ENCODE measurements at places on chromosomes 7 and 10.

- no peak for DNase-seq
These were observed 141.1 kb downstream of the GRM3 start for GRCh38 chr7:86784765-86785164.

- DNase-seq: no peak
These were observed 150.4 kb upstream of the CHRM2 start for GRCh38 chr7:136717910-136718557.

DNA sequence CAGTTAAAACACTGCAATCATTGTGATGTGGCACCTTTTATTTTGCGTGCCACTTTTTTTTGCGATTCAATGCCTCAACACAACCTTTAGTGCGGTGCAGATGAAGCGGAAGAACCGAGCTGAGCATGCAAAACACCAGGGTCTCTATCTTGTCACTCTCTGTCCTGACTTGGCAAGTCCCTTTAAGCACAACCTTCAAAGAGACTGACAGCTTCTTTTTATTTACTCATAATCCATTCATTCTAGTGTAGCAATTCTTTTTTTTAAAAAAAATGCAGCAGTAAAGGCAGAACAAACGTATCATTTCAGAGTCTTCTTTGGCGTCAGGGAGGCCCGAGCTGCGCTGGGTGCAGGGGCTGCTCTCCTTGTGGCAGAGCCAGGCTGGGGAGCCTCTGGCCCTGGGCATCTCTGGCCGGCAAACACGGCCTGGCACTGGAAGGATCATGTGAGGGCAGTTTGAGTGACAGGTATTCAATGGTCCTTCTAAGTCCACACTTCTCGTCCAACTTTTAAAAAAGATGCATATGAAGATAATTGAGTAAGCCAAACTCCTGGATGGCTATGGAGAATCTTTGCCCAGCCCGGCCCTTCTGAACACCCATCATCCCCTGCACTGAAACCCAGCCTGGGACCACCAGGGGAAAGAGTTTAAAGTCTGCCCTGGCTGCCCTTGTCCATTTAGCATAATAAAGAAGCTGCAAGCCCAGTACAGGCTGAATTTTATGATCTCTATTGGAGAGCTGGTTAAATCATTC is 3.9 kb downstream of the PTF1A start:
- no peak for DNase-seq

DNA sequence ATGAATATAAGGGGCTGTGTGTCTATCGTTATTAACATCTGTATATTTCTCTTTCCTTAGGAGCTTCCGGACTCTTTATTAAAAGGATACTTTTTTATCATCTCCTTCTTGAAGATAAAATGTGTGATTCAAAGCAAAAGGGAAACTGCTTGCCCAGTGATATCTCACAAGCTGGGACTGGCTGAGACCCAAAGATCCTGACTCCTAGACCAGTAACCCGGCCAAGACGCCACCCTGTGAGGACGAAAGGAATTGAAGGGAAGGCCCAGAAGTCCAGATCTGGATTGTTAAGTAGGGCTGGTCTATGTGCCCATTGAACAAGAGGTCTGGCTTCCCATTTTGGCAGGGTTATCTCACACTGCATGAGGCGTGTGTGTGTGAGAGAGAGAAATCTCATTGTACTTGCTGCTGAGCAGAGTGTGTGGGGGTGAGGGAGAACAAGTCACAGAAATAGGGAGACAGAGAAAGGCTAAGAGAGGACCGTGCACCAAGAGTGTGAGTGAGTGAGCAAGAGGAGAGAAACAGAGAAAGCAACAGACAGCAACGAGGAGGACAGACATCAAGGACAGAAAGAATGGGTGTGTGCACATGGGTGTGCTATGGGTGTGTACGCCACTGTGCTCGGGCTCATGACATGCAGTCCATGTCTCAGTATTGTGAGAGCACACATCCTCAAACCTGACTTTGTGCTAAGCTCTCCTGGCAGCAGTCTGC is 75.4 kb downstream of the PLXNA4 start:
- DNase-seq: no peak

- no peak for DNase-seq
These were observed 36.4 kb downstream of the OR13A1 start for GRCh38 chr10:45278860-45279498.

DNA sequence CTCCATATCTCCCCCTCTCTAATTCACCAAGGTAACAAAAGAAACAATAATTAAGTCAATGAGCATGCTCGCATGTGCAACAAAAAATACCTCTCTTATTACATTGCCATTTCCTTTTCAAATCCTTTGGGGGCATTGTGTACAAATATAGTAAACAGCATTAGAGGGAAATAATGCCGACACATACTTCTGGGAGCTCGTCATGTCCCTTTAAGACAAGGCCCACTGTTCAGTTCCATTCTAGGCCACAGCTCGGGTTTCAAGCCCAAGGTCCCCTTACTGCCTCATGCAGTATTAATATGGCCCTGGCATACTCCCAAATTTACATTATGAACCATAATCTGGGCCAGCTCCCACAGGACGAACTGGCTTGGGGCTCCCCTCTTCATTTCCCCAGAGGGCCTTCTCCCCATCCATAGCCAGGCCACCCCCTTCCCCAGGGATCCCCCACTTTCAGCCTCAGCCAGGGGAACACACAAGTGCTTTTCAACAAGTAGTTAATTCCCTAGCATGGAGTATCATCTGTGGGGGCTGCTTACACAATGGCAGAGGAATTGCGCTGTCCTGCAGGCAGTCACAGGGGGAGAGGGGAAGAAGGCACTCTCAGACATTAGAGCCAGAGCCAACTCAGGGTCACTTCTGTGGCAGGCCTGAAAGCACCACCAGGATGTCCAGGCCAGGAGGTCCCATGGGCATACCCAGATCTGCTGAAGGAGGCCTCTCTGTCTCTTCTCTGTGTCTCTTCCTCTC is 110.6 kb downstream of the KCNMA1 start:
- no peak for DNase-seq

DNA sequence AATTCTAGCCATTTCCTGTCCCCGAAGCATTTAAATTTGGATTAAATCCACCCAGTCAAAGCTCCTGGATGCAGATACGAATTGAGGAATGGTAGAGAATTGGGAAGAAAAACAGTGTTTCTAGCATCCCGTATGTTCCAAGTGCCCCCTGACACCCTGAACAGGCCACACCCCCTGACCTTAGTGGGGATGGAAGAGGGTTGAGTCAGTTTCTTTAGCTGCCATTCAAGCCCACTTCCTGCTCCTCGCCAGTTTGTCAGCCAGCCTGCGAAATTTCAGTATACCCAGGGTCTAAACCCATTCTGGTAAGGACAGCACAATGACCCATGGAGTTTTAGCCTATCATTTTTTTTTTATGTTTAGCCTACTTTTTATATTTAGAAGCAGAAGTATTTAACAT is 101.1 kb downstream of the PKD1L1 start:
- DNase-seq: no peak

DNA sequence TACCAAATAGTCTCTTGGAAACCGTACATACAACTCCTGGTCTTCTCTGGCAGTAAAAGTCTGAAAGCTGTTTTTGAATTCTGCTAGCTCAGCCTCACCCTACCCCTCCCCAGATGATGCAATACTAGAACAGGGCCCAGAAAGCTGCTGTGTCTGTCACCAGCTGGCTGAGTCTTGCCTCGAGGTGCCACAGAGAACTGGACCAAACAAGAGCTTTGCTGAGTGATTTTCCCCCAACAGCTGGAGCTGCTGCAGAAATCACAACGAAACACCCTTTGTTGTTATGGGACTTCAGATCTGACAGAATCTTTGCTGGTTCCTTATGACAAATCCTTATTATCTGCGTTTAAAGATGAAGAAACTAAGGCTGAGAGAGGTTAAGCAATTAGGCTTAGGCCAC is 134.1 kb downstream of the SPAG6 start:
- DNase-seq: no peak

DNA sequence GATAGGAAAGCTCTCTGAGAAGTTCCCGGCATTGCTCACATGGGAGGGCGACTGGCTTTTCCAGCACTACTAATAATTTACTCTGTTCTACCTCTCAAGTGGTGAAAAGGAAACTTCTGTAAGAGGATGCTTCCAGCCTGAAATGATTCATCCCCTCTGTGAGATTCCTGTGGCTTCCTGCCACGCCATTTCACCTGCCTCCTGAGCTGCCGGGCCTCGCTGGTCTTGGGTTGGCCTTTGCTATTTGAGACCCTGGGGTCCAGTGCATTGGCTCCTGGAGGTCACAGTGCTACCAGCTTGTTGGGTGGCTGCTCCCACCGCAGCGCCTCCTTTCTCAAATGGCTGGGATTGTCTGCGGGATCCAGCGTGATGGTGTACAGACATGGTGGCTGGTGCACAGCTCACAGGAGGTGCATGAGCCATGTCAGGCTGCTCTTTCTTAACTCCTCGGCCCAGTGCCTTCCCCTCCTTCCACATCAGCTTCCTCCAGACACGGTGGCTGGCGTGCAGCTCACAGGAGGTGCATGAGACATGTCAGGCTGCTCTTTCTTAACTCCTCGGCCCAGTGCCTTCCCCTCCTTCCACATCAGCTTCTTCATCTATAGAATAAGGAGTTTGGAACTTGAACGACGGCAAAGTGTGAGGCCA is 42.9 kb upstream of the PCBD1 start:
- no peak for DNase-seq

DNA sequence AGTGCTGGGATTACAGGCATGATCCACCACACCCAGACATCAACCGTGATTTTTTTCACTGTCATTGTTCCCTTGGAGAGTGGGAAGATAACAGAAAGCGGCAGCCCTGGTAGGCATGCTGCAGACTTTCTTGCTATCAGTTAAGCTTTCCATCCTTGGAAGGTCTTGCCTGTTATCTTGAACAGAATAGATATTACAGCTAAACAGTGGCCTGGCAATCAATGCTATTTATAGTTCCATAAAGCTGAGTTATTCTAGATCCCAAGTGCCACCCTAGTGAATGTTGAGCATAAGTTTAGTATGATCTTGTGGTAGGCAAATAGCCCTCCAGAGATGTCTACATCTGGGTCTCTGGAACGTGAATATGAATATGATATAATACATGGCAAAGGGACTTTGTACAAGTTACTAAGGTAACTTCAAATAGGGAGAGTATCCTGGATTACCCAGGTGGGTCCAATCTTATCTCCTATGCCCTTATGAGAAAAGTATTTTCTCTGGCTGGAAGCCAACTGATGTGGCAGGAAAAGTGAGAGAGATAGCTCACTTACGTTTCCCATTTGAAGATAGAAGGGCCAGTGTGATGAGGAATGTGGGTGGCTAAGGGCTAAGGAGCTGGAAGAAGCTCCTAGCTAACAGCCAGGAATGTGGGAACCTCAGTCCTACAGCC is 609.1 kb upstream of the IGFBP3 start:
- DNase-seq: no peak

DNA sequence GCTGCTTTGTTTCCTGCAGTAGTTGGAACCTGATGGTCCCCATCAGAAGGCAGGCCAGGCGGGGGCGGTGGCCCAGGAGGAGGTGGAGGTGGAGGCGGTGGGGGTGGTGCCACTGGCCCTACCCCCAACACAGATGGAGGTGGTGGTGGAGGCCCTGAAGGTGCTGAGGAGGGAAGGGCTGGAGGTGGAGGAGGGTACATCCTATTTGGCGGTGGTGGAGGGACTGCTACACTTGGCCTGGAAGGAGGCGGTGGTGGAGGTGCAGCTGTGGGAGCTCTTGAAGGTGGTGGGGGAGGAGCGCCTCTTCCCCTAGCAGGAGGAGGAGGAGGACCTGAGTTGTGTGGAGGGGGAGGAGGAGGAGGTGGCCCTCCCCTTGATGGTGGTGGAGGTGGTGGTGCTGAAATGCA is 36.8 kb downstream of the LMOD2 start:
- DNase-seq: no peak

DNA sequence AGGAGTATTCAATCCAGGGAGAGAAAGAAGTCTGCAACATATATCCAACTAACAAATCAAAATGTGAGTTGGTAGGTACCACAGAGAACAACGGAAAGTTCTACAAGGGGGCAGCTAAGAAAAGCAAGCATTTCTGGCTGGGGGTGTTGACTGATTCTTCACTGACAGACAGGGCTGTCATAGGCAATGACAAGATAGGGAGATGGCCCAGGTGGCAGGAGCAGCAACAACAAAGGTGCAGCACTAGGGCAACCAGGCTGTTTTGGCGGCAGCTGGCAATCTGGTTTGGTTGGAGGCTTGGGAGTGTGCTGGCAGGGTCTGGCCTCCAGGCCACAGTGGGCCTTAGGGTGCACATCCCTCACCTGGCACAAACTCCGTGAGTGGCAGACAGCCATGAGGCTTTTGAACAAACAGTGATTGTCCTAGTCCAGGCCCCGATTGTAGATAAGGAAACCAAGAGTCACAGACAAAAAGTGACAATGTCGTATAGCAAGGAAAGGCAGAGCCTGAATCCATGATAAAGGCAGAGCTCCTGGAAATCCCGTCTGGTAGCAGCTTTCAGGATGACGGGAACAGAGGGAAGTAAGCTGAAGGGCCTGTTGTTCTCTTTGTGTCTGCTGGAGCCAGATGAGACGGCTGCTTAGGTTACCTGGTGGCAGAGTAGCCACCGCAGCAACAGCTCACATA is 28.4 kb downstream of the DPCD start:
- DNase-seq: no peak

DNA sequence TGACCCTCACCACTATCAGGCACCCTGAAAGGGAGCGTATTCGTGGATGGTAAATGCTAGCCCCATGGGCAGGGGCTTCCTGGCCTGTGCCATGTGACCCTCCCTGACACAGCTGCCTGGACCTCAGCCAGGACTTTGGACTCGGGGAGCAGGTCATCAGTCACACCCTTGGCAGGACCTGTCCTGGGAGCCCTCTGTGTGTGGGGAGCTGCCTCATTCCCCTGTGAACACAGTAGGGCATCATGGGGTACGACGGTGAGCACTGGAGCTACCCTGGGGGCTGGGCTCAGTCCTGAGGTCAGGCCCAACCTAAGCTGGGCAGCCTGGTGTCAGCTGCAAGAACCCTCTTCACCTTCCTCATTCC is 129.3 kb upstream of the FAM20C start:
- DNase-seq: no peak

DNA sequence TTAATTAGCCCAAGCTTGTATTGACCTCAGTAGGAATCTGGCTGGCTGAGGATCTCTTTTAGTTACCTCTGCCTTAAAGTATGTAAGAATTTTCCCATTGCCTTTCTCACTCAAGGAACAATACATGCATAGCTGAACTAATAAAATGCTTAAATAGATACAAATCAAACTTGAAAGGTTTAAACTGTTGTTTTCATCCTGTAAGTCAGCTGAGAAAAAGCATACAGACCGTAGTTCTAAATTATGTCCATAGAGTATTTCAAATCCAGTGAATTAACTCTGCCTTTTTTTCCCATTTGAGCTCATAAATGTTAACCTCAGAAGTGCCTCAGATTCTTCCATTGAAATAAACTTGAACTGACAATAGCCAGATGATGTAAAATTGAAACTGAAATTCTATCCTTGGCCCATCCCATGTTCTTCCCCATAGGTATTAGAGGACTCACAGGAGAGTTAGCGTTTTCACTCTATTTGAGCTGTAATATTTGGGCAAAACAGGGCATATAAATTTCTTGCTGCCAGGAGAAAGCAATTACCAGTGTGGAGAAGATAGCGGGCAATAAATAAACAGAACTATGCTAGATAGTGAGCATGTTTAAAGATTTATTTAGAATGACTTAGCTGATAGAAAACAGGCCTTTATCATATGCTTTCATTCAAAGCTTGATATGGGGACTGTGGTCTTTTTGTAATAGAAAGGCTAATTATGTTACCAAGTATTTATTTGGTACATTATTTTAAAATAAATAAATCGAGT is 163.7 kb downstream of the WNT2 start:
- DNase-seq: no peak

All from activated T-cell treated with anti-CD3 and anti-CD28 coated beads, Interleukin-2, amount 50 U/mL, for 1 hour (primary cell).